ENCODE measurements at places on chromosomes 16 and 17. TPM values are rescaled to one million over a fixed set of nuclear protein-coding genes. Genes with fewer than 3 reads are reported as not detected.

HAPSTR1 gene
- polyA plus RNA-seq, result 26.5 TPM

APOH gene
- polyA plus RNA-seq, result not detected

CPNE7 gene
- polyA plus RNA-seq, result 7.0 TPM

CBLN1 gene
- 0.42 TPM for polyA plus RNA-seq
